Activated CD4-positive, alpha-beta T cell treated with anti-CD3 and anti-CD28 coated beads for 36 hours (primary cell): ENCODE measurements at places on chromosomes 12 and 14. TPM values are rescaled to one million over a fixed set of nuclear protein-coding genes. Genes with fewer than 3 reads are reported as not detected.

GRCh38 chr14:38735005-38735404, 368.0 kb downstream of the SEC23A start:
- DNase-seq = no peak

DNA sequence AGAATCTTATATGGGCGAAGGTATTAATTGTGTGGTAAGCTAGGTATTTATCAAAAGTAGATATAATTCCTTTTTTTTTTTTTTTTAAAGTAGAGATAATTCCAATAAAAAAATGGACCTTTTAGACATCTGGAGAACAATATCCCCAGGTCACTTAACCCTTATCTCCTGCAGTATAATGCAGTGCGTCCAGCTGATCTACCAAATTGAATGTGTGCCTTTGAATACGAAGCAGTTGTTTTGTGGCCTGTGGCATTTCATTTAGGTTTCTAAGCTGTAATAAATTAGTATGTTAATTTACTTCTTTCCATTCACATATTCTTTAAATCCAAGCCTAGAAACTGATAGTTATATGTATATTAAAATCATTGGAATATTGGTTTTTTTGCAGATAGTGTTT, 3.1 kb downstream of the FUT8 start:
- no peak for DNase-seq

DNA sequence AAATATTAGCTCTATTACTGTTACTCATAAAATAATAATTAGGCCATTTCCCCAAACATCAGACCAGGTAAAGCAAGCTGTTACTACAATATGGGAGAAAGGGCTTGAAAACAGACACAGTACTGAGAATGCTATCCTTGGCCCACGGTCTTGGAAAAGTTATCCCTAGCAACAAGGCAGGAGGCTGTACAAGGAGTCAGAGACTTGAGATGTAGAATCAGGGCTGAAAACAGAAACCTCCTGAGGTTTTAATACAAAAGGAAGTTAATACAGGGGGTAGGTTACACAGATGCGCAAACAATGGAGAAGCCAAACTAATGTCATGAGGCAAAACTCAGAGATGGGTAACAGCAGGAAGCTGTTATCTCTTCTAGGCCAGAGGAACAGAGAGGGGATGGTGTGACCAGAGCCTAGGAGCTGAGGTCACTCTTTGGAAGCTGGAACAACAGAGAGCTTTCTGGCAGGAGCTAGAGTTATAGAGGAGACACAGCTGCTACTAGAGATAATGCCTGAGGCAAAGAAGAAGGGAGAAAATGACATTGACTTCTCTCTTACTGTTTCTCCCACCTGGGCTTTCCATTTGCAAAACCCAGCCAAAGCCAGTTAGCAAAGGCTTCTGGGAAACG, 248.8 kb downstream of the SUDS3 start:
- DNase-seq = no peak

DNA sequence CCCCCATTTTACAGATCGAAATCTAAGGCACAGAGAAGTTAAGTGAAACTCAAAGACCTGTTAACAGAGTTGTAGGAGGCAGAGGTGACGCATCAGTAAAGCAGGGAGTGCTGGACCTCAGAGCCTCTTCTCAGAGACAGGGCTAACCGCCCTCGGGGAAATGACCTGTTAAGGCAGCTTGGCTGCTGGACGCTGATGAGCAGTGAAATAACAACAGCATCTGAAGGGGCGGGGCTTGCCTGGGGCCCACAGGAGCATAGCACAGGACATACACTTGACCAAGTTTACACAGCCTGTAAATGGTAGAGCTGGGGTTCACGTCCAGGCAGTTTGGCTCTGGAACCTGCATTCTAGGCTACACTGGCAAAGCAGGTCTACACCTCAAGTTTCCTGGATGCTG, 39.3 kb downstream of the LRTM2 start:
- DNase-seq = no peak

Gene PKP2
- total RNA-seq = 0.11 TPM

Gene ITPK1
- total RNA-seq = 35.5 TPM
